Stimulated activated CD8-positive, alpha-beta memory T cell treated with anti-CD3 and anti-CD28 coated beads, Interleukin-7, amount 100 ng/mL, for 4 hours (primary cell): ENCODE measurements at places on chromosomes 5 and 9.

DNA sequence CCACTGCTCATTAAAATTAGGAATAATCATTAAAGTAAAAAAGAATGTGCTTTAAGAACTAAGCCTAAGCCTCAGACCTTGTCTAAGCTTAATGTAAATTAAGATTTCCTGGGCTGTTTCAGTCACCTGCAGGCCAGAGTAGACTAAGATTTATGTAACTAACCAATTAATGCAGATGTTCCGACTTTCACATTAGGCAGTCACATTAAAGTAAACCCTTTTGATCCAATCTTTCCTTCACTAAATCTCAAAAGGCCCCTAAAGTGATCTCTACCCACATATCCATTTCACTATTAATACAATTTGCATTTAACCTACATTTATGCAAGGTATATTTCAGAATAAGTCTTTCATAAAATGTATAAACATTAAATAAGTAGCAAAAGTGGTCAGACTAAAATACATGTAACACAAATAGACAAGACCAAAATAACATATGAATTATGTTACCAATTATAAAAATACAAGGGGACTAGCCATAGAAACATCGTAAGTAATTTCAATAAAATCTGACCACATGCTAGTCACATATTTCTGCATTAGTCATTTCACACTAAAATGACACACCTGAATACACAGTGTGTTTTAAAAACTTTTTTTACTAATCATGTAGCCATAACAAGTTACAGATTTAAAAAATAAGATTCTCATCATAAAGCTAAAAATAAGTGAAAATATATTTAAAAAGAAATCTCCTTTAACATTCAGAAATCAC, 7.7 kb downstream of the NR3C1 start:
- no peak for DNase-seq

- no peak for DNase-seq
Observed at GRCh38 chr9:136044207-136044970, 50.7 kb downstream of the NACC2 start.

DNA sequence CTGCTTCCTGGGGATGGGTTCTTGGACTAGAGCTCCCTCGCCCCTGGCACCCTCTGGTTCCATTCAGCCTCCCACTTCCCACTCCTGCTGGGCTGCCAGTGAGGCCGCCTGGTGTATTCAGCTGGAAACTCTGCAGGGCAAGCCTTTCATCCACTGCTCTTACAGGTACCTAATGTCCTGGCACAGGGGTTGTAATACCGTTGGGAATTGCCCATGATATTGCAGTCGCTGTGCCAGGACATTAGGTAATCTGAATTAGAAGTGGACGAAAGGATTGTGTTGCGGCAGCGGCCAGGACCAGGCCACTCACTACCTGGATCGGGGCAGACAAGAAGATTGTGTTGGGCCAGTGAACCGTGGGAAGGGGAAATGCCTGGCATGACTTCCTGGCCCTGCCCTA, 13.1 kb downstream of the TMOD1 start:
- DNase-seq, result no peak

- no peak for DNase-seq
Observed at GRCh38 chr9:13149454-13149853, 130.0 kb downstream of the MPDZ start.

DNA sequence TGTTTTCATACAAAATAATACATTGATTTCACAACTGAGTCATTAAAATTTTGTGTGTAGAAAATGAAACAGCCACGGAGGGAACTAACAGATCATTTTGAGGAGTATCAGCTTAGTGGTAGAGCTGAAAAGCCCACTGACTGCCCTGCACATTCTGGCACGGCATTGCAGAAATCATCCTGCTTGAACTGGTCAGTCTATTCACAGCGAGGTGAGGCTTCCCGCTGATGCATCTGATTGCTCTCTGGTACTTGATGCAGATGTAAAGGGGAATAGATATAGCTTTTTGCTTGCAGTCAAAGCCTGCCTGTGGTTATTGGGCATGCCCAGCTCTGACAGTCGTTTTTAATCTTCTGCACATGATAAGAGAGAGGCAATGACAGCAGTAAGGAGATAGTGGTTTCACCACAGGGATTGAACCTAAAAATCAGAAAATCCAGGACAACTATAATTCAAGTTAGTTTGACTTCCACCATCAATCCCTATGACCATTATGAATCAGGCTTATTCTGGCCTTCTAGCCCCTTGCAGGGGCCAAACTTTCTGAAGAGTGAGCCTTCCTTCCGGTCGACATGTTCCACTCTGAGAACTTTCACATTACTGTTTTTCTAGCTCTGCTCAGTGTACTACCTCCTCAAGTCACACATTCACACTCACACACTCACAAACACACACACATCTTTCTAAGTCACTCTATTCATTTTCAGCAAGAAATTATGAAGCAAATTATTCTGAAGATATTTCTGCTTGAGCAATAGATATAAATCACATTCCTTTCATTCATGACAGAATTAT, 782.8 kb upstream of the NUDT12 start:
- DNase-seq, result no peak

GRCh38 chr5:91361055-91361701, 21.9 kb downstream of the ARRDC3 start:
- no peak for DNase-seq

GRCh38 chr9:137023583-137023991, 4.5 kb downstream of the ABCA2 start:
- no peak for DNase-seq

DNA sequence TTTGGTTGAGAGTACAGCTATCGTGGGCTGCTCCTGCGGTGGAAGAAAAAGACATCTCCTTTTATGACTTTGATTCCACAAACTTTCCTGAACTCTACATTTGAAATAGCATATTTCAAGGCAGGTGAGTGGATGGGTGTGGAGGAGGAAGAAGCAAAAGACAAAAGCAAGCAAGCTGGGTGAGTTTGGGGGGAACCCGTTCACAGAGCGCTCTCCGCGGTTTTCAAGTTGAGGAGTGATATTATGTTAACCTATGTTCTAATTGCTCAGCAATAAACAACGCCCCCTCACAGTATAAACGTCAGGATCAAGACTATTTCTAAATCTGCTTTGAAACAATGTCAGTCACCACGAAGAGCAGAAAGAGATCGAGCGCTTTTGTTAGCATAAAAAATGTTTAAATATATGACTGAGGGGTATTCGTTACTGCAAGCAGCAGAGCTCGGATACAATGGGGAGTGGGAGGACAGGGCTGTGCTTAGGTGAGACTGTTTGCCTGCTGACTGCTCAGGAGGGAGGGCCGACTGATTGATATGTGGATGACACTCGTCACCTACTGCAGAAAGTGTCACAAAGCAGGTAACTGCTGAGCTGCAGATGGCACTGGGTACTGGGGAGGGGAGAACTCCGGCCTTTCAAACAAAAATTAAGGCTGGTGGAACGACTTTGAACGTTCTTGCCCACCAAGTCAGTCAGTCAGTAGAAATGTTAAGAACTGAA, 236.5 kb downstream of the DRD1 start:
- no peak for DNase-seq

DNA sequence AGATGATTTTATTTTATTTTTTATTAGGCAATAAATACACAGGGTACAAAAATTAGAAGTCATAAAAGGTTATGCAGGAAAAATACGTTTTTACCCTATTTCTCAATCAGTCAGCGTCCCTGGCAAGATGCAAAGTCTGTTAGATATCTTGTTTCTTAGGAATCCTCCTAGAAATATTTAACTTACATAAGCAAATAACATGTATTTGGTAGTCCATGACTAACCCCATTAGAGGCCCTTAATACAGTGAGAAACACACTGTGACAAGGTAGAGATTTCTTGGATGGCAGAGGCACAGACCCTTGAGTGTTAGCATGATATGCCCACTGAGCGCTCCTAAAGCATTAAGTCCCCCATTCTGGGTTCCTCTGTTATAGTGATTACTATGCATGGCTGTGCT, 121.2 kb upstream of the ADAMTSL1 start:
- DNase-seq, result no peak
